ENCODE measurements at places on chromosomes 7 and 10. TPM values are rescaled to one million over a fixed set of nuclear protein-coding genes. Genes with fewer than 3 reads are reported as not detected.
A peak's percentile ranks its signal among the peaks of the same experiment; 100 is the strongest.

Gene WEE2
- not detected for total RNA-seq

Gene GBX1
- not detected for total RNA-seq

Gene VOPP1
- 50.9 TPM for total RNA-seq

Gene GRM8
- 3.0 TPM for total RNA-seq

DNA sequence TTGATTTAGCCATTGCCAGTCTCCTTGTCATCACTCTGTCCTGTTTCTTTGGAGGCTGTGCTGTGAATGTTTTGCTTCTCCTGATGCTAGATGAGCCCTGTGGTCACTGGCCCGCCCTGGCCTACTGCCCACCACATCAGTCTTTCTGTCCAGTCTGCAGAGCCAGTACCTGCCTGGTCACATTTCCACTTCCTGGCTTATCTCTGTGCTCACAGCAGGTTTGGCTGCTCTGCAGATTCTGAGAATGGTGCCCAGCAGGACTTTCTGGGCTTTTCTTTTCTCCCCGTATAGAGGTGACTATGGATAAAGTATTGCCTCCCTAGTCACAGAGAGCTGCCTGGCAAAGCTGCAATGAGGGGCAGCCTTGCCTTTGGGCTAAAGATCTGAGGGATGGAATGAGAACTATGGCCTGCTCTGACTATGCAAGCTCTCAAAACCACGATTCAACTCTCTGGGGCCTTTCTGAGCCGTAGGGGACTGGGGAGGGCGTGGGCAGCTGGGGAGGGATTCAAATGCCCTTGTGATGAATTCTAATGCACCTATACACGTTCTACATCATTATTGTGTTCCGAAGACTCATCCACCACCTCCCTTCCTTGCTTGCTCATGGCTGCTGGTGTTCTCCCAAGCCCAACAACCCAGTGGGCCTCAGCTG is 410.4 kb upstream of the NPVF start:
- H3K4me3 ChIP-seq = no peak overlapping the region
- H3K27ac ChIP-seq = no peak overlapping the region
- H3K27me3 ChIP-seq = no peaks in the 10 kb centered on the region
- DNase-seq = no peak
- H3K36me3 ChIP-seq = no peaks in the 10 kb centered on the region

DNA sequence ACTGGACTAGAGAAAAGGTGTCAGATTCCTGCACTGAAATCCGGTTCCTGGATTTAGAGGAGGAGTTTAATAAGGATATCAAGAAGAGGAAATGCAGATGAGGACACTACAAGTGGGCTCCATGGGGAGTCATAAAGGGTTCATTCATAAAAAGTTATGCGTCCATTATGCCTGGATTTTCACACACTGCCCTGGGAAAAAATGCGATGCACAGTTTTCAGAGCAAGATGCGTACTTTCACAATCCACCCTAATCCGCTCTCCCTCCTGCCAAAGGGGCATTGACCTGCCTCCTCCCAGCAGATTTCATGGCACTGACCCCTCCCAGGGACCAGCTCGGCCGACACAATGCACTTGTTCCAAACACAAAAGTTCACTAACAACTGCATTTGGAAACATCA is 42.2 kb upstream of the OPALIN start:
- H3K27me3 ChIP-seq = no peaks in the 10 kb centered on the region
- H3K27ac ChIP-seq = no peak overlapping the region
- no peak overlapping the region for H3K4me3 ChIP-seq

- peaks cover 5% of the 10 kb centered on the region for H3K4me1 ChIP-seq
- no peaks in the 10 kb centered on the region for H3K36me3 ChIP-seq
- H3K4me3 ChIP-seq = no peak overlapping the region
- DNase-seq = no peak
- H3K27ac ChIP-seq = no peak overlapping the region
- H3K27me3 ChIP-seq = no peaks in the 10 kb centered on the region
These were observed 116.4 kb downstream of the C10orf105 start for GRCh38 chr10:71603150-71603549.

DNA sequence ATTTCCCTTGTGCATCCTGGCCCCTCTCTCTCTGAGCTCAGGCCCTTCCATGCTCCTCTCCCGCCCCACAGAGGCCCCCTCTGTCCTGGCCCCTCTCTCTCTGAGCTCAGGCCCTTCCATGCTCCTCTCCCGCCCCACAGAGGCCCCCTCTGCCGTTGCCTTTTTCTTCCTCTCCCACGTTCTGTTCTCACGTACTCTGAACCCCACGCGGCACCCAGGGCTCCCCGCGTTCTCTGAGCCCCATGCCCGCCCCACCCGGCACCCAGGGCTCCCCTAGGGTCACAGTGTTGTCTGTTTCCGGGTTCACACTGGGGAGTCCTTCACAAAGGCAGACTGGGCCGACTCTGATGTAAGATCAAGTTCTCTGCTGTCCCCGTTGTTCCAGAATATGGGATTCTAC is 336.8 kb downstream of the DNAJB6 start:
- H3K27ac ChIP-seq = no peak overlapping the region
- DNase-seq = peak; percentile 16
- no peak overlapping the region for H3K4me3 ChIP-seq
- no peaks in the 10 kb centered on the region for H3K27me3 ChIP-seq
- no peaks in the 10 kb centered on the region for H3K36me3 ChIP-seq

DNA sequence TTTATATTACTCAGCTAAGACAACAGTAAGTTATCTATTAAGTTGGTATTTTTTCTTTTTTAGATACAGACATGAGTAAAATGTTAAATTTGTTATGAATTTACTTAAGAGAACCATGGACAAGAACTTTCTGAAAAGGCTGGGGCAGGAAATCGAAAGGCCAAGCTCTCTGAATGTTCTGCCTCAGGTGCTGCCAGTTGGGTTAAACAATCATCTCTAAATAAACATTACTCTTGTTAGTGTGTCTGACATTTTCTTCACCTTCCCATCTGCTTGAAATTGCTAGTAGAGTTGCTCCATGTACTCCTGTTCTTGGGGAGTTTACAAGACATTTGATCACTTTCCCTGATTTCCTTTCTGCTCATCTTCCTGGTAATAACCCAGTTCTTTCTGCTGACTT is 87.5 kb downstream of the ANKRD7 start:
- H3K4me3 ChIP-seq = no peak overlapping the region
- H3K4me1 ChIP-seq = no peaks in the 10 kb centered on the region
- no peak for DNase-seq
- H3K36me3 ChIP-seq = no peaks in the 10 kb centered on the region

GRCh38 chr7:133827707-133828623 is 299.2 kb upstream of the LRGUK start:
- H3K27ac ChIP-seq = no peak overlapping the region
- H3K4me1 ChIP-seq = no peaks in the 10 kb centered on the region
- no peak overlapping the region for H3K4me3 ChIP-seq
- H3K27me3 ChIP-seq = no peaks in the 10 kb centered on the region
- H3K36me3 ChIP-seq = no peaks in the 10 kb centered on the region

DNA sequence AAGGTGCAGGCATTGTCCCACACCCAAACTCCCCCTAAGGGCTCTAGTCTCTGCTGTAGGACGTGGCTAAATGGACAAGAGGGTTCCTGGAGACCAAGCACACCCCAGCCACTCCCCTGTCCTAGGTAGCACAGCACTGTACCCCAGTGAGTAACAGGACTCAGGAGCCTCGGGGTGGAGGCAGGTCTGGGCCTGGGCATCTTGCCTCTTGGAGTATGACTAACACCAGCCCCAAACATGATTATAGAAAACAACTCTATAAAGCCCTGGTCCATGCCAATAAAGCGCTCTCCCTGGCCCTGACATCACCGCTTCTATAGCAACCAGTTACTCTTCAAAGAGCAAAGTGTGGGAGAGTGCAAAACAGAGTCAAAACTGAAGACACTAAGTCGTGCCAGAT is 195.0 kb downstream of the CALN1 start:
- H3K27me3 ChIP-seq = no peaks in the 10 kb centered on the region
- no peaks in the 10 kb centered on the region for H3K4me1 ChIP-seq
- H3K36me3 ChIP-seq = no peaks in the 10 kb centered on the region
- no peak overlapping the region for H3K4me3 ChIP-seq
- no peak for DNase-seq

DNA sequence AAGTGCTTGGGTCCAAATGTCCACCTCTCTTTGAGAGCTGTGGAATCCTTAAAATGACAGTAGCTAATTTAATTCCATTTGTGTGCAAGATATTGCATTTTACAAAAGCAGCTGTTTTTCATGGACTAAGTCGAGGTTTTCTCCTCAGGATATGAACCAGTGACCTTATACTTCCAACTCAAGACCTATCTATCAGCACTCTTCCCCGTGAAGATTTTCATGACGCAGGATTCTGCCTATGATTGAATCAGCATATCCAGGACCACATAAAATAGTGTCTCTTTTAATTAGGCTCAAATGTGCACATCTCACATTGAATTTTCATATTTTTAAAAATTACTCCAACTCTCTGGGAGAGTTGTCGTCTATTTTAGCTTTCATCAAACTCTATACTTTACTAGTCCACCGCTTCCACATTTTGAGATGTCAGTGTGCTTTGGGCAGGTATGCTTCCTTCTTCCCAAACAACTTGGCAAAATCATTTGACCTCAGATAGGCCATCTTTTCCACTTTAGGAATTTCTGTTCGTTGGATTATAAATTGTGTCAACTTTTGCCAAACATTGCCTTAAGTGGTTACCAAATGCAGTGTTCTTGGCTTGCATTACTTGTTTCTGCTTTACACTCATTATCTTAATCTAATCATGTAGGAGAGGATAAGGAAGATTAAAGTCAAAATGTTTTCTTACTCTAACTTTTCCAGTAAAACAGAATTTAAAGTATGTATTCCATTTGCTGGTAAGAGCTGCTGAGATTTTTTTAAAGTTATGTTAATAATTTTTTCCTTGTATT is 39.4 kb downstream of the SEMA3A start:
- DNase-seq = no peak
- no peaks in the 10 kb centered on the region for H3K4me1 ChIP-seq
- H3K36me3 ChIP-seq = no peaks in the 10 kb centered on the region
- no peaks in the 10 kb centered on the region for H3K27me3 ChIP-seq

GRCh38 chr7:78176171-78176570 is 377.6 kb downstream of the PHTF2 start:
- no peak overlapping the region for H3K27ac ChIP-seq
- H3K4me1 ChIP-seq = peaks cover 12% of the 10 kb centered on the region
- H3K36me3 ChIP-seq = no peaks in the 10 kb centered on the region
- peak; percentile 46 for DNase-seq
- H3K4me3 ChIP-seq = no peak overlapping the region

GRCh38 chr7:17325364-17325763 is 26.9 kb downstream of the AHR start:
- no peaks in the 10 kb centered on the region for H3K4me1 ChIP-seq
- H3K4me3 ChIP-seq = no peak overlapping the region
- DNase-seq = no peak

DNA sequence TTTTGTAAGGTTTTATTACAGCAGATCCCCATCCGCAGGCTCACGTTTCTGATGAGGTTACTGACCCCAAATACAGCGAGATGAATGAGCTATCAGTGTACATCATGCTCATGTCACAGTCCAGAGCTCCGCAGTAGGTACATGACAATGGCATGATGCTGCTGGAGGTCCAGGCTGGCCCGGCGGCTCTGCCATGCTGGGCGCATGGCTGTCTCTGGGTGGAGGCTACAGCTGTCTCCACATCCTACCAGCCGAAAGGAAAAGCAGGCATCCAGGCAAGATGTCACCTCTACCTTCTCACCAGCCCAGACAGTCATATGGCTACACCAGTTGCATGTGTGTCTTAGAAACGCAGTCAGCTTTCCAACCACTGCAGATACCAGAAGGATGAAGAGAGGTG is 90.9 kb upstream of the RNF32 start:
- H3K27me3 ChIP-seq = no peaks in the 10 kb centered on the region
- H3K4me1 ChIP-seq = no peaks in the 10 kb centered on the region
- H3K36me3 ChIP-seq = no peaks in the 10 kb centered on the region
- no peak overlapping the region for H3K4me3 ChIP-seq
- no peak overlapping the region for H3K27ac ChIP-seq
- no peak for DNase-seq

DNA sequence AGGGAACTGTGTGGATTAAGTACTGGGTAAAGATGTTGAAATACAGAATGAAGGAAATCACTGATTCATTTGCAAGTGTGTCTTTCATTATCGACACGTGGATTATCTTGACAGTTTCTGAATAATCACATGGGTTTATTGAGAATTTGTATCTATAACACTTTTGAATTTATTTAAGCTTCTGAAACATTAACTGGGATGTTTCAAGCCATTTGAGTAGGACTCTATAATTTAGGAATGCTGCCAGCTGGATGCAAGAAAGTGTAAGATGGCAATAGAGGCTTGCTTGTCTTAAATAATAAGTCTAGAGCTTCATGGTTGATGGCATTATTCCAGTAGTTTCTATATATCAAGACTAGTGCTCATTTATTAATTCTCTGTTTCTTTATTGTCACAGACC is 1100.7 kb upstream of the GHITM start:
- H3K27ac ChIP-seq = no peak overlapping the region
- H3K36me3 ChIP-seq = no peaks in the 10 kb centered on the region
- H3K4me1 ChIP-seq = no peaks in the 10 kb centered on the region
- H3K27me3 ChIP-seq = no peaks in the 10 kb centered on the region

GRCh38 chr7:80954191-80954590 is 35.3 kb upstream of the SEMA3C start:
- no peak for DNase-seq
- H3K4me3 ChIP-seq = no peak overlapping the region
- no peaks in the 10 kb centered on the region for H3K4me1 ChIP-seq
- H3K27ac ChIP-seq = no peak overlapping the region

- H3K27me3 ChIP-seq = no peaks in the 10 kb centered on the region
- no peak overlapping the region for H3K4me3 ChIP-seq
- H3K27ac ChIP-seq = no peak overlapping the region
- no peaks in the 10 kb centered on the region for H3K36me3 ChIP-seq
- DNase-seq = peak; percentile 76
These were observed 38.6 kb downstream of the CLRN3 start for GRCh38 chr10:127853868-127854768.

- no peak overlapping the region for H3K27ac ChIP-seq
- no peaks in the 10 kb centered on the region for H3K27me3 ChIP-seq
- H3K4me1 ChIP-seq = no peaks in the 10 kb centered on the region
- no peak for DNase-seq
- H3K4me3 ChIP-seq = no peak overlapping the region
- H3K36me3 ChIP-seq = no peaks in the 10 kb centered on the region
These were observed 42.2 kb upstream of the TCF7L2 start for GRCh38 chr10:112907893-112908292.

DNA sequence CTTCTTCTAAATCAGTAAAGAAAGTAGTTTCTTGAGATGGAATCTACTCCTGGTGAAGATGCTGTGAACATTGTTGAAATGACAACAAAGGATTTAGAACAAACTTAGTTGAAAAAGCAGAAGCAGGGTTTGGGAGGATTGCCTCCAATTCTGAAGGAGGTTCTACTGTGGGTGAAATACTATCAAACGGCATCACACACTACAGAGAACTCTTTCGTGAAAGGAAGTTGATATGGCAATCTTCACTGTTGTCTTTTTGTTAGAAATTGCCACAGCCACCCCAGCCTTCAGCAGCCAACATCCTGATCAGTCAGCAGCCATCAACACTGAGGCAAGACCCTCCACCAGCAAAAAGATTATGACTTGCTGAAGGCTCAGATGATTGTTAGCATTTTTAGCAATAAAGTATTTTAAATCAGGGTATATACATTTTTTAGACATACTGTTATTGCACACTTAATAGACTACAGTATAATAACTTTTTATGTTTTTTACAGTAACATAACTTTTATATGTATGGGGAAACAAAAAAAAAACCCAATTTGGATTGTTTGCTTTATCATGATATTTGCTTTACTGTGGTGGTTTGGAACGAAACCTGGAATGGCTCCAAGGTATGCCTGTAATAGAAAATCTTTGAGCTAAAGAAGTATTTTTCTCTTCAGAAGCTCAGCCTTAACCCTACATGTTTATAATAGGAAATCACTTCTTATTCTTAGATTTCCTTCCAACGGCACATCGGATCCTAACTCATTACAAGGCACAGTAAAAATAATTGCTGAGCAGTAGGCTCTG is 257.3 kb downstream of the LRMDA start:
- no peaks in the 10 kb centered on the region for H3K36me3 ChIP-seq
- H3K27ac ChIP-seq = no peak overlapping the region
- H3K27me3 ChIP-seq = no peaks in the 10 kb centered on the region
- H3K4me3 ChIP-seq = no peak overlapping the region

Measured in ovary (tissue), 10 donors.